ENCODE measurements at places on chromosomes 4 and X.

DNA sequence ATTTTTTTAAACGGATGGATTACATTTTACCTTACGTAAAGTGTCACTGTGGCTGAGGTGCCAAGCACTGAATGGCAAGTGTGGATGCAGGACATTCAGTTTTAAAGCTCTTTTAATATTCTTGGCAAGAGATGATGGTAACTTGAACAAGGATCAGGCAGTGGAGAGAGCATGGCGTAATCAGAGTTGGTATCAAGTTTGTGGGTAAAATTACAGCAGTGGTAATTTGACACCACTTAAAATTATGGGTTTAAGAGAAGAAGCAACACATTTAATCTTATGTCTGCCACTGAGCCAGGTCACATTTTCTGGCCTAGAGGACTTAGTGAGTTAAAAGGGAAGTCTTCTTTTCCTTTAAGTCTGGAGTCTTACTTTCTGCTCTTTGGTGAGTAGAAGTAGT lies 100.5 kb downstream of the NAA11 start:
- DNase-seq = no peak

DNA sequence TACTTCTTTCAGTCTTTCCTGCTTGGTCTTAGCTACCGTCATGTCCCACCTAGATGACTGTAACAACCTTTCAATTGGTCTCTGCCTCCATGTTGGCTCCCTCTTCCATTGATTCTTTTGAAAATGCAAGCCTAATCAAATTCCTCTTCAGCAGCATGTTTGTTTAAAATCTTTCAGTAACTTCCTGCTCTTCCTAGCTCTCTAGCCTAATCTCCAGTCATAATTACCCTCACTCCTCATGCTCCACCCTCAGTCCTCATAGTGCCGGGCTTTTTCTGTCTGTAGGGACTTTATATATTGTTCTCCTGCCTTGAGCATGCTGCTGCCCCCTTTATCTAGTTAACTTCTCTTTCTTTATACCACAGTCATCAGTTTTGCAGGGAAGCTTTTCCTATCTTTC lies 12.1 kb downstream of the SNX25 start:
- DNase-seq = no peak

GRCh38 chrX:152245213-152245612 lies 106.8 kb upstream of the MAGEA10 start:
- peak; percentile 23 for DNase-seq

- DNase-seq = peak; percentile 46
Measured at GRCh38 chr4:77385124-77385969, 220.3 kb upstream of the CXCL13 start.

DNA sequence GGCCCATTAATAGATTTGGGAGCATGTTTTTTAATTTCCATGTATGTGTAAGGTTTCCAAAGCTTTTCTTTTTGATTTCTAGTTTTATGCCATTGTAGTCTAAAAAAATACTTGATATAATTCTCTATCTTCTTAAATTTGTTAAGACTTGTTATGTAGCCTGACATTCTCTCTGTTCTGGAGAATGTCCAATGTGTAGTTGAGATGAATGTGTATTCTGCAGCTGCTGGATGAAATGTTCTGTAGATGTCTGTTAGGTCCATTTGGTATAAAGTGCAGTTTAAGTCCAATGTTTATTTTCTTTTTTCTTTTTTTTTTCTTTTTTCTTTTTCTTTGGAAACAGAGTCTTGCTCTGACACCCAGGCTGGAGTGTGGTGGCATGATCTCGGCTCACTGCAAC lies 378.5 kb upstream of the MAD2L1 start:
- DNase-seq = no peak

DNA sequence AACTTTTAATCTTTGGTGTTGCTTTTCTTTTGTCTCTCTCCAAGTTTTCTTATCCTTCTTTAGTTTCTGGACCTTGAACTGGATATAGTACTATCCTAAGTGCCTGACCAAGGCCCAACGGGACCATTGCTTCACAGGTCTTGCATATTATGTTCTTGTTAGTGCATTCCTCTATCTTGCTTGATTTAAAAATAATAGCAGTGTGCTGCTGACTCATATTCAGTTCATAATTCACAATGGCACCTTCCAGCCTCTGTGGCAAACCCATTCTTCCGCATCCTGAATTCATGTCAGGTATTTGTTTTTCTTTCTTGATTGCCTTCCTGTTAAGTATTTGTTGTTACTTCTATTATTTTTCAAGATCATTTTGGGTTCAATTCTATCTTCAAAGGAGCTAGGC lies 197.1 kb upstream of the GIMD1 start:
- peak; percentile 68 for DNase-seq

DNA sequence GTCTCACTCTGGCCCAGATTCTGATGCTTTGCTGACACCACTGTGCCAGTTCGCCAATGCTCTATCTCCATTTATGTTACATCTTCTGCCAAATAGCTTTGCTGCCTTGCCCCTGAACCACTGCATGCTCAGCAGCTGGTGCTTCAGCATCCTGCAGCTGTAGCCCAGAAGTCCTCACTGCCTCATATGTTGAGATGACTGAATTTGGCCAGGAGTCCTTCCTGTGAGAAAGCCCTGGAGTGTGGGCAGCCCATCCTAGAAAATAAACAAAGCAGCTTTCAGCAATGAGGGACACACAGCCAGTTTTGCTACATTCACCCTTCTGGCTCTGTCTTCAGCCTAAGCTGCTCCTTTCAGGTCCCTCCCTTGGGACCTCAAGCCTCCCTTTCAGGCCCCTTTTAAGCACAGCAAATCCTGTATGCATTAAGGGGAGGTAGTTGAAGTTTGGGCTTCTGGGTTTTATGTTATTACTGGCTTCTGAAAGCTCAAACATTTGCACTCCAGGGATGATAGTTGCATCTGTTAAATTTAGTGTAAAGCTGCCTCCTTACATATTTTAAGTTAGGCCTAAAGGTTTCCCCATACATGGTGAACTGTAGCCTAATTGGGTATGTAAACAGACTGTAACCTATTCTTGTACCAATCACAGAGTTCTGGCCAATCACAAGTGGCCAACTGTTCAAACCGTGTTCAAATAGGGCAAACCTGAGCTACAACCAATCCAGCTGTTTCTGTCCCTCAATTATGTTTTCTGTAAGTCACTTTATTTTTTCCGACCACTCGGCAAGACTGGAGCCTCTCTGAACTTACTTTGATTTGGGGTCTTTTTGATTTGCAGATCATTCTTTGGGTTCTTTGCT lies 2.1 kb upstream of the TMEM165 start:
- no peak for DNase-seq

DNA sequence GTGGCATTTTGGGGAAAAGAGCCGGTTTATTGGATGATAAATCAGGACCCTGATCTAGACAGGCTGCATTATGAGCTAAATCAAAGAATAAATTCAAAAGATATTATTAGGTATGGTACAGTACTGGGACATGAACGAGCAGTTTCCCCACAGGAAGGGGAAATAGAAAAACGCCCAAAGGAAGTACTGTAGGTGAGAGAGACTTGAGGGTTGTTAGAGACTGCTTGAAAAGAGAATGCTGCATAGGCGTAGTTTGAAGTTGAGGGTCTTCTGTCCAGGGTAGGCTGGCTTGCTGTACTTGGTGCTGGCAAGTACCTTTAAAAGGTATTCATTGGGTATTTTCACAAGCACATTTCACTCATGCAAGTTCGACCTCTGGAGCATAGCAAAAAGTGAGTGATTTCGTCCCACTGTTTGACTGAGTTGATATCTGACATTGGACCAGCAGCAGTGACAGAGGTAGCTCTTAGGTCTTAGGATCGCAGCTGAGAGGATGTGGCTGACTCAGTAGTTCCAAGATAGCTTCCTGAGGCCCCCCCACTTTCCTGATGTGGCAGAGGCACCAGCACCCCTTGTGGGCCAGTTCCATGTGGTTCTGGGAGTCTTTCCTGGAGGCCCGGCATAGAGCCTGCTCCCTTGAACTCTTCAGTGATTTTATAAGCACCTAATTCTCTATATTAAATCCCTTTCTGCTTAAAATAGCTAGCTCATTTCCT lies 64.3 kb downstream of the TMEM131L start:
- no peak for DNase-seq

GRCh38 chr4:55468724-55469123 lies 73.0 kb downstream of the TMEM165 start:
- peak; percentile 17 for DNase-seq

GRCh38 chr4:83556006-83556707 lies 20.2 kb downstream of the GPAT3 start:
- DNase-seq = no peak

- peak; percentile 61 for DNase-seq
Measured at GRCh38 chr4:16250661-16251365, 24.5 kb upstream of the TAPT1 start.

DNA sequence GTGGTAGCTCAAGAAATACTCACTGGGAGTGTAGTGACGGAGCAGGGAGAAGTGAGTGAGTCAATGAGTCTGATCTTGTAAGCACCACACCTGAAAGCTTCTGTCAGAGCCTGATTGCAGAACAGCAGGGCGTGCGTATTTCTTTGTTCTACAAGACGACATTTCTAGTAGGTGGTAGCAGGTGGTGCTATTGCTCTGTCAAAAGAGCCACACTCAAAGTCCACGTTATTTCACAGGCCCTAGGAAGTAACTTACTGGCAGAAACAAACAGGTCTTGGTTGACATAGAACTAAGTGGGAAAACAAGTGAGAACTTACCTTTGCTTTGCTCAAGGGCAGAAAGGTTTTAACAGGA lies 46.4 kb upstream of the SPRY1 start:
- DNase-seq = no peak

DNA sequence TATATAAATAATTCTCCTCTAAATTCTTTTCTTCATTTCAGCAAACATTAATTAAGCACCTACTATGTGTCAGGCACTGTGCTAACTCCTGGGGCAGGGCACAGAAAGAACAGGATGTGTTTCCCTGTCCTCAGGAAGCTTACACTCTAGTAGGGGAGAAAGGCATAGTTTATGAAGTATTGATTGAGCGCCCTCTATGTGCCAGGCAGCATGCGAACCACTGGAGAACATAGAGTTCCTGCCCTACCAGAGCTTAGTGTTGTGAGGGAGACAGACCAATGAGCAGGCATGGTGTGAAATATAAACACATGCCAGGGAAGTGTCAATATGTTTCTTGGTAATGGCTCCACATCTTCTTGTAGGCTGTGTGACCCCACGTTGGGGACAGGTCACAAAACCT lies 3.7 kb downstream of the ADGRG4 start:
- DNase-seq = no peak

- peak; percentile 2 for DNase-seq
Measured at GRCh38 chrX:38561951-38562719, 793 bp downstream of the TSPAN7 start.

DNA sequence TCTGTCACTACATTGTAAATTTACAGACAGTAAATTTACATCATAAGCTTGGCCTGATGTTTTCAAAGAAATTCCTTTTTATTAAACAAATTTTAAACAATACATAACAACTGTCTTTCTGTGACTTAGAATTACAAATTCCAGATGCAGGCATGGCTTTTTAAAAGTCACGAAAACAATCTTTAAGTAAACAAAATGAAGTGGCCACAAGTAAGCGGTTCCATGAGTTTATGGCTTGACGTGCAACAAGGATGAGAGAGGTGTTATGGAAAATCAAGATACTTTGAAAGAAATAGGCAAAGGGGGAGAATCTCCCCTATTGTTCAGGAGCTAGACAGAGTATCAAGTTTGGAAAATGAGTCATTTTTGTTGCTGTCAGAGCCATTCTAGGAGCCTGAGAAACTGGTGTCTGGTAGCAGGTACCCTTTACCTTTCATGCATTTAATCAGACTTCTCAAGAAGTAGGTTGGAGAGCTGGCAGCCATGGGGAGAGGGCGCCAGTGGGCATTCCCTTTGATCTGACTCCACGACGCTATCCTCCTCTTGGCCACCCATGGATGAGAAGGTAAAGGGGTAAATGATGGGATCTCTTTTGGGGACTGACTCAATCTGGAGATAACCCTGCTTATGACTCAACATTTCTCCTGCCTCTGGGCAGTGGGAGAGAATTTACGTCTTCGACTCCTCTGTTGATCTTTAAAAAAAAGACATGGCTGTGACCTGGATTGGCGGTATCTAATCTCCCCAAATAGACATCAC lies 217.2 kb downstream of the SPRY1 start:
- DNase-seq = no peak

GRCh38 chr4:97396605-97397004 lies 746.7 kb downstream of the STPG2 start:
- DNase-seq = no peak

DNA sequence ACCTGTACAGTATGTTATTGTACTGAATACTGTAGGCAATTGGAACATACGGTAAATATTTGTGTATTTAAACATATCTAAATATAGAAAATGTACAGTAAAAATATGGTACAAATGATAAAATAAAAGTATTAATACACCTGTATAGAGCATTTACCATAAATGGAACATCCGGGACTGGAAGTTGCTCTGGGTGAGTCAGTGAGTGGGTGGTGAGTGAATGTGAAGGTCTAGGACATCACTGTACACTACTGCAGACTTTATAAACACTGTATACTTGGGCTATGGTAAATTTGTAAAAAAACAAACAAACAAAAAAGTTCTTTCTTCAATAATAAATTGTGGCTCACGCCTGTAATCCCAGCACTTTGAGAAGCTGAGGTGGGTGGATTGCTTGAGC lies 52.4 kb upstream of the FHL1 start:
- DNase-seq = no peak

GRCh38 chrX:8548446-8548845 lies 83.8 kb downstream of the VCX3B start:
- no peak for DNase-seq

DNA sequence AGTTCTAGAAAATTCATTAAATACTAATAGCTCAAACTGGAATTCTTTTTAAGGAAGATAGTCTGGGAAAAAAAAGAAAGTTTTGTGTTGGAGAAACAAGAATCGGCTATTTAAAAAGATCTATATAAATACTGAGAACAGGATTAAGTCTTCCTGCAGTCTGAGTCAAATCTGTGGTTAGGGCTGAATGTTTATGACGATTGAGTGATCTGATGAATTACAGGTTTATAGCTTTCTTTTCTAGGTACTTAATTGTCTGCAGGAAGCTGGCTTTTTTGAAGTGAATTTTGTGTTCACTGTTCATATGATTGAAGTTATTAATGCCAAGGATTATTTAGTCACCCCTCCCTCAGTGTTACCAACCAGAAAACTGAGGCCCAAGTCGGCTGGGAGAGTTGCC lies 42.2 kb downstream of the TLL1 start:
- DNase-seq = no peak

- DNase-seq = no peak
Measured at GRCh38 chr4:26533685-26534084, 43.4 kb upstream of the CCKAR start.

- DNase-seq = peak; percentile 35
Measured at GRCh38 chr4:10619220-10619619, 65.3 kb downstream of the CLNK start.

- DNase-seq = no peak
Measured at GRCh38 chr4:128635141-128635954, 174.2 kb upstream of the JADE1 start.
